ENCODE measurements at places on chromosomes 2 and 18.

DNA sequence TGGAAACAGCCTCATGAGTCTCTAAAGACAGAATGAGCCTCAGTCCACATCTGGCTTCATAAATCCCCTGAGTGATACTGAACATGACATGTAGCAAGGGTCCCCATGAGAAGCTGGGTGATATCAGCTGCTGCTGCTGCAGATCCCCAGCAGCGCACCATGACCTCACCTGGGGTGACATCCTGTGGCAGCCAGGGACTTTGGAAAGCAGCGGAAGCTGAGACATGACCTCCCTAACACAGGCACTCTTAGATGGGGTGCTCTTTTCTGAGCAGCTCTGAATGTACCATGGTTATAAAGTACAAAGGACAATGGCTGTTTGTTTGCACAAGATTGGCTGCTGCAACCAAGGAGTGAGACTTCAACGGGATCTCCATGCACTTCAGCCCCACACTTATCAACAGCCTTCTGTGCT lies 74.7 kb upstream of the TMEM200C start:
- no peak for DNase-seq

GRCh38 chr2:112032689-112033465 lies 22.2 kb upstream of the TMEM87B start:
- no peak for DNase-seq

DNA sequence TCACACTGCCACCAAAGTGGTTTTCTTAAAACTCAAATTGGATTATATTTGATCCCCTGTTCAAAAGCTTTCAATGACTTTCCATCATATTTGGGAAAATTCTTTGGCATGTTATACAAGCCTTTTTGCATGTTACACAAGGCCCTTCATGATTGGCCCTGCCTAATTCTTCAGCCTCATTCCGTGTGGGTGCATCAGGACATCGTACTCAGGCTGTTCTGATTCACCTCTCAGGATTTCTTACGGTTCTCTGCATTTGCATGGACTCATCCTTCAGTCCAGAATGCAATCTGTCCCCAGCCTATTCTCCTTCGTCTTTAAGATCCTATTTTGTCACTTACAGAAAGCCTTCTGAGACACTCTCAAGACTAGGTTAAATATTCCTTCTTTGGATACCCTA lies 107.8 kb downstream of the LYPD1 start:
- no peak for DNase-seq

- no peak for DNase-seq
Observed at GRCh38 chr18:64888956-64889355, 740.1 kb upstream of the LINC00305 start.

DNA sequence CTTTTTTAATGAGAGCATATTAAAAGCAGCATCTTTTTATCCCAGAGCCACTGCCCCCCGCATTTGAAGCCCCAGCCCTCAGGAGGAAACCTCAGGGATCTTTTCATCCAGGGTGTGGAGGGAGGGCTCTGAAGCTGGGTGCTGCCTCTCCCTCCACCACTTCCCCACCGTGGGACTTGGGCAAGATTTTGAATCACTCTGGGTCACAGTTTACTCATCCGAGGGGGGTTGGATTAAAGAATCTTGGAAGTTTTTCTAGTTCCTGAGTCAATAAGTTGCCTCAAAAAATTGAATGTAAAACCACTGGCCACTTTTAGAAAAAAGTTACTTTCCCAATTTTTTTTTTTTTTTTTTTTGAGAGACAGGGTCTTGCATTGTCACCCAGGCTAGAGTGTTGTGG lies 62.0 kb upstream of the ANKRD44 start:
- no peak for DNase-seq

GRCh38 chr2:21165350-21165749 lies 41.6 kb downstream of the TDRD15 start:
- DNase-seq, result no peak

Measured in stimulated activated CD4-positive, alpha-beta T cell treated with anti-CD3 and anti-CD28 coated beads, Interleukin-12 subunit alpha, Interleukin-12 subunit beta, amount 100 ng/mL, for 24 hours (primary cell).